ENCODE measurements at places on chromosomes 4 and X.

- no peak for DNase-seq
These were observed 12.3 kb upstream of the PGRMC1 start for GRCh38 chrX:119223783-119224182.

- DNase-seq, result no peak
These were observed 25.8 kb upstream of the RPL39 start for GRCh38 chrX:119817130-119817690.

GRCh38 chr4:38846015-38846414, 10.6 kb downstream of the TLR6 start:
- DNase-seq, result no peak

- DNase-seq, result no peak
These were observed 85.1 kb upstream of the LCORL start for GRCh38 chr4:18106620-18107019.

- DNase-seq, result no peak
These were observed 484.2 kb upstream of the HS3ST1 start for GRCh38 chr4:11912886-11913285.

Measured in T follicular helper cell (primary cell).